ENCODE measurements at places on chromosomes 7 and 10.

DNA sequence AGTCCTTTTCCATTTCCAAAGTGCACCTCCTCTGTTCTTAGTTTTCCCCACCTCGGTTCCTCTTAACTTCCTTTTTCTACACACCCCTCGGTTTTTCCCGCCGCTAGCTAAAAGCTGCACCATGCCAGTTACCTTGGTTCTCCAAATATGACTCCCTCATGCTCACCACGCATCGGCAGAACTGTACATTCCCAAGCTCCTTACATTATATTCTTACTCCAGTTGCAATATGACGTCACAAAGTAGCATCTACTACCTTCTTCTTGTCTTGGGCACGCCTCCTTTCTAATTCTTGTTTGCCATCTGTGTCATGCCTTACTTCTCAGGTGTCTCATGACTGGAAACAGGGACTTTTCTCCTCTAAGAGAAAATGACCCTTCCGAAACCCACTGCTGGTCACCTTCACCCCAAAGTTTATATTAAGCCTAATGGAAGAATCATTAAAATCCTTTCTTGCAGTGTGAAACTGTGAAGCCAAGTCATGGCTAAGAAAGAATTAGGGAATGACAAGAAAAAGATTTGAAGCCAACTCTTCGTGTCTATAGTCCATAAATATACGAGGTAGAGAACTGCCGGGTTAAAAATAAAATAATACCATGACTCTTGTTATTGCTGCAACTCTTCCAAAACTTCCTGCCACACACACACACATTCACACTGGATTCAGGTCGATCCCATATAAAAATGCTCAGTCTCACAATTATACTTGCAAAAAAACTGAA lies 1.7 kb downstream of the ESYT2 start:
- no peak for DNase-seq

DNA sequence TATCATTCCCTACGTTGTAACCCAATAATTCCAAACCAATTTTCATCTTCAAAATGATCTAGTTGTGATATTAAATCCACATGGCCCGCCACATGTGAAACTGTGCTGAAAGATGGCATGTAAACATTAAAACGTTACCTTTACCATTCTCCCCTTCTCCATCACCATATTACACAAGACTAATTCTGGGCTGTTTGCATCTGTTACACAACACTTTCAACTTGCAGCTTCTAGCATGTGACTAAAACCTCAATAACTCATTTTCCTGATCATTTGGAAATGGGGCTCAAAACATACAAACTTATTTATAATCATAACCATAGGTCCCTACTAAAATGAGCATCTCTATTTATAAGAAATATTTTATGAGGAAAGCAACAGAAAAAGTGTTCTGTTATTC lies 4.7 kb downstream of the MTERF1 start:
- no peak for DNase-seq

- DNase-seq, result no peak
Measured at GRCh38 chr10:93364966-93365365, 117.2 kb downstream of the MYOF start.

- no peak for DNase-seq
Measured at GRCh38 chr10:77111611-77112550, 525.7 kb downstream of the KCNMA1 start.

GRCh38 chr10:34254596-34254995 lies 560.5 kb downstream of the PARD3 start:
- no peak for DNase-seq

DNA sequence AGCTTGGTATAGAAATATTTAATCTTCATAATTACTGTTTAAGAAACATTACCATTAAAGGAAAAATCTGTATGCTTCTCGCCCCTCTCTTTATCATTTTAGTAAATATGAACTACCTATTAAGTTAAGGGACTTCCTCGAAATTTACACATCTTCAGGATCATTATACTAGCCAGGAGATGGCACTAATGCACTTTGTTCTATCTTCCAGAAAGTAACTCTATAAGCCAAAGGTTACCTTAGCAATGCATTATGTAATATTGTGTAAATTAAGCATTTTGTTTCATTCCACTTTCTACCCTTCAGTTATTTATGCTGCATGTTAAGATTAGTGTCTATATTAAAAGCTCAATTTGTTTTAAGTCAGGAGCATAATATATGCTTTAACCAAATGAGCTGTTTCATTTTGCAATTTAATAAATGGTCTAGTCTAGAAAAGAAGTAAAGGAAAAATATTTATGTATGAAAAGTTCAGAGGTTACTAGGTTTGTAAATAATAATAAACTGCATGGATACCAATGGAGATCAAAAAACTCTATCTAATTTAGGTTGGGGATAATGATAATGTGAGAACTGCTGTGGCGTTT lies 128.5 kb downstream of the ANKRD7 start:
- no peak for DNase-seq

DNA sequence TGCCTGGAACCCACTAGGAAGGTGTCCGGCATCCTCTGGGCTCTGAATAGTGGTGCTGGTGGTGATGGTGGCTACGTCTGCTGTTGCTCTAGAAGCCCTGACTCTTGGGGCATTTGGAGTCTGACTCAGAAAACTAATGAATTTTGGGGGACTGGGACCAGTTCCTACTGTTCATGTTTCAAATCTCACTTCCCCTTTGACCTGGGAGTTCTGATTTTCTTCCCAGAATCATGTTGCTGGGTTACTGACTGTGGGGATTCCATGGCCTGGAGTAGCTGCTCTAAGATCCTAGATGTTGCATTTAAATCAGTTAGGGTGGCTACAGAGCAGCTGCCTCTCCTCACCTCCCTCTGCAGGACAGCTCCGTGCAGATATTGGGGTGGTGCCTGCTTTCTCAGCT lies 3.2 kb downstream of the TSPAN33 start:
- DNase-seq, result no peak

- no peak for DNase-seq
Measured at GRCh38 chr7:13017333-13017857, 330.0 kb downstream of the ARL4A start.

GRCh38 chr10:101091546-101092290 lies 29.9 kb downstream of the KAZALD1 start:
- DNase-seq, result no peak

DNA sequence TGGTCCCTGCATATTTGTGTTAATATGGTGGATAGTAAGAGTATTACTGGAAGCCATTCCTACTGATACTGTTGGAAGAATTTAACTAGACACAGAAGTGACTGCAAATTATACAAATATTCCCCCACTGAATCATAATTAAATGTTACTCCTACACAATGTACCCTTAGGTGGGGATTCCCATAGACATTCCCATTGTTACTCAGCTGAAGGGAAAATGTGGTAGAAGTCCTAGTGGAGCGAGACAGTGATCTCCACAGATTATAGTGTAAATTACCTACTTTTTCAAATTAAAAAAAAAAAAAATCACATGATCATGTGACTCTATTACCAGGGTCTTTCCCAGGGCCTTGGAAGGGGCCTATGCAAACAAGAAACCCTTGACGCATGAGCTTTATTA lies 611.8 kb downstream of the LRMDA start:
- DNase-seq, result no peak

- no peak for DNase-seq
Measured at GRCh38 chr10:3424111-3424851, 251.7 kb upstream of the PITRM1 start.

Measured in stimulated activated CD8-positive, alpha-beta memory T cell treated with anti-CD3 and anti-CD28 coated beads, Interleukin-2, amount 100 ng/mL, for 48 hours (primary cell).